ENCODE measurements at places on chromosomes 3 and 15. TPM values are rescaled to one million over a fixed set of nuclear protein-coding genes. Genes with fewer than 3 reads are reported as not detected.

- no peak for DNase-seq
Observed at GRCh38 chr3:127407026-127407939, 119.4 kb upstream of the PRR20G start.

CA12 gene
- 0.12 TPM for total RNA-seq

GRCh38 chr3:179348325-179349013, 960 bp downstream of the MFN1 start:
- DNase-seq = no peak

CGNL1 gene
- total RNA-seq = not detected

C3orf62 gene
- total RNA-seq = 1.7 TPM

CCR1 gene
- total RNA-seq = not detected

GRCh38 chr3:2650746-2651145, 459.4 kb downstream of the IL5RA start:
- no peak for DNase-seq

LTK gene
- not detected for total RNA-seq

NR2F2 gene
- not detected for total RNA-seq

DNA sequence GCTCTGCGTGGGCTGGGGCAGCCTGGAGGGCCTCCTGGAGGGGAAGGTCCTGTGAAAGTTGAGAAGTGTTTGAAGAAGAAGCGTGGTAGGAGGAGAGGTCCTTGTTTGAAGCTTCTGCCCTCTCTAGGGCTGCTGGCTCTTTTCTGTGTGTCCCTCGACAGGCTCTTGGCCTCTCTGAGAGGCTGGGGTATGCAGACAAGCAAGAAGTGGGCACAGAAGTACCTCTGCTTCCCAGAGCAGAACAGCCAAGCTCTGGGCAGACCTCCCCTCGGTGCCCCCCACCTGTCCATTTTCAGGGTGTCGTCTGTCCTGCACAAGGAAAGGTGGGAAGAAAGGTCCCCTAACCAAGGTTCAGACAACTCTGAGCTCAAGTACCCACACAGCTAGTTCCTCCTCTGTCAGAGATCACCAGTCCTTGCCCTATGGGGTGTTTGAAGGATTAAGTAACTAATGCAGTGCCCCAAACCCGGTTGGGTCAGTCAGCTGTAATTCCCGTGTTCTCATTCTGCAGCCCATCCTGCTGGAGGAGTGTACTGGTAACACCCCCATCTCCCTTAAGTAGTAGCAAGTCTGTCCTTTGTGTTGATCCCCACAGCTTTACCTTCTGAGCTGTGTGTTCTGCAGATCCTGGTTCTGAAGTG, 6.3 kb downstream of the CSK start:
- no peak for DNase-seq

DNA sequence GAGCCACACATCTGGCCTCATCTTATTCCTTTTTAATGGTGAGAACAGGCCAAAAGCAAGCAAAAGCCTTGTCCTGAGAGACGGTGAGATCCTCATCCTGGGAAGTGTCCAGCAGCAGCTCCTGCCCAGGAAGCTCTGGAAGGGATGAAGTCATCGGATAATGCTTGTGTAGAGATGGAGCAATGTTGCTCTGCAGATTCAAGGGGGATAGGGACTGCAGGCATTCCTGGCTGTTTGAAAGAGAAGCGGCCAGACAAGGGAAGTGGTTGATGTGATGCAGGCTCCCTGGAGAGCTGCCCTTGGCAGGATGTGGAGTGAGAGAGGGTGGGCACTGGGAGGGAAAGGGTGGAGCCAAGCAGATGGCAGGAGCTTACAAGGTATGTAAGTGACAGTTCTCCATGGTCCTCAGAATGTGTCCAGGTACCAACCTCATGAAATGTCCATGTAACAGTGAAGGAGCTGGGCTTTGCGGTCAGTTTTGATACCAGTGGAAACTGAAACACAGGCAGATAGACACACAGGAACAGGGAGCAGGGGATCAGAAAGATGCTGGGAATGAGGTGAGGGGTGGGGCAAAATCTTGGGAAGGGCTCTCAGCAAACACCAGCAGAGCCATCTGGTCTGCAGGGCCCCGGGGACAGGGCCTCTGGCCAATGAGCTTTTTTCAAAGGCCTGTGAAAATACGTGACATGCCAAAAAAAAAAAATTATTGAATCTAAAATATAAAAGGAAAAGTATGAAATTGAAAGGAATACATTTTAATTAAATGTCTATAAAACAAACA, 32.2 kb upstream of the LACTB start:
- no peak for DNase-seq

- no peak for DNase-seq
Observed at GRCh38 chr15:95659656-95660055, 670.8 kb upstream of the NR2F2 start.

- no peak for DNase-seq
Observed at GRCh38 chr3:10957976-10958749, 34.4 kb upstream of the SLC6A1 start.

DNA sequence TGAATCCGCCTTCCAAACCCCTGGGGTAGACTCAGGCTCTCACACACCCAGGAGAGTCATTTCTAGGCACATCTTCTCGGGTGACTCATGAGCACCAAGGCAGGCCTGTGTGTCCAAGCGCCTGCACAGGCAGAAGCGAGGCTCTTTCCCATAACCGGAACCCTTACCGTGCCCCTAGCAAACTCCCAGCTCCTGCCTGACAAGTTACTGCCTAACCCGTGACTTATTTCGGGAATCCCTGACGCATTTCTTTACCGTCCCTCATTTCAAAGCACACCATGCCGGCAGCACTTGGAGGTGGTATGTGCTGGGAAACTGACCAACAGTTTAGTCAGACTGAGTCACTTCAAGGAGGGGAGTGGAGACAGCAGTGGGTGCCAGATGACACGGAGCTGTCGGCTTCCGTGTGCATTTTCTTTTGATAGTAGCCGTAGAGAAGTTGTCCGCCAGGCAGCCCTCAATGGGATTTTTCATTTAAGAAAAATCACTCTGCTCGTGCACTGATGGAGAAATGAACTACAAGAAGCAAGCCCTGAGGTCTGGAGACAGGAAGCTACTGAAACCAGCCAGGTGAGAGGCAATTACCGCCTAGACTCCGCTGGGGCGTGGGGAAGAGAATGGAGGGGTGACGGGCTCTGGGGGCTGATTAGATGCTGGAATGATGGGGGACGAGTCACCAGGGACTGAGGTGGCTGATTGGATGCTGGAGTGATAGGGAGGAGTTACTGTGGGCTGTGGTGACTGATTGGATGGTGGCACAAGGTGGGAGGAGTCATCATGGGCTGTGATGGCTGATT, 17.3 kb upstream of the HRH1 start:
- DNase-seq = no peak

DNA sequence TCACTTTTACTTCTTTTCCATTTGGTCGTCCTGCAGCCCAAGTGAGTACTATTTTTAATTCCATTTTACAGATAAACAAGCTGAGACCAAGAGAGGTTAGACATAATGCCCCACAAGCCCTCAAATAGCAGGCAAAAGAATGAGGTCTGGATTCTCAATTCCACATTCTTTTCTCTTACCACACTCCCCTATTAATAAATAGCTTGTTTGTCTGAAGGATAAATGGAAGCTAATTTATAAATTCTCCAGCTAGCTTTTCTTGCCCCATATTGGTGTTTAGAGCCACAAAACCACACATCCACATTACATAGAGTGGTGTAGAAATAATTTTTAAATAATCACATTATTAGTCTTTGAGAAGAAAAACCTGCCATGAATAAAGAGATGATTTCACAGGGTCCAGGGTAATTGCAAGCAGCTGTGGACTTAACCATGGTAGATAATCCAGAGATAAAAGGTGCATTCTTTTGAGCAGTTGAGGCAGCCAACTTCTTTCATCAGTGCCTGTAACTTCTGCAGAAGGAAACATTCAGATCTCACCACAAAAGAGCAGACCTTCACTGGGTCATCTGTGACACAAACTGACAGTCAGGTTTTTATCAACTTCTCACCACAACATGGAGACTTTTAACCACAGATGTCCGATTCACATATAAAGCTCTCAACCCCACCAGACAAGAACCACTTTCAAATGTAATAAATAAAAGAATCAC, 313.4 kb upstream of the STT3B start:
- DNase-seq = no peak

MDFIC2 gene
- not detected for total RNA-seq

- no peak for DNase-seq
Observed at GRCh38 chr3:196499061-196499460, 4.5 kb downstream of the RNF168 start.

- no peak for DNase-seq
Observed at GRCh38 chr3:19688767-19689166, 245.2 kb downstream of the EFHB start.

- DNase-seq = no peak
Observed at GRCh38 chr15:85116066-85116465, 134.4 kb downstream of the PDE8A start.

ZIC1 gene
- not detected for total RNA-seq

GRCh38 chr3:183871541-183871940, 13.1 kb downstream of the PARL start:
- DNase-seq = peak; percentile 27

- DNase-seq = no peak
Observed at GRCh38 chr3:19539518-19540392, 391.4 kb downstream of the KCNH8 start.

All from activated naive CD4-positive, alpha-beta T cell treated with anti-CD3 and anti-CD28 coated beads for 36 hours (primary cell).